Fibroblast of lung (primary cell): ENCODE measurements at places on chromosomes 11 and 22. TPM values are rescaled to one million over a fixed set of nuclear protein-coding genes. Genes with fewer than 3 reads are reported as not detected.

The OR10A2 gene
- total RNA-seq, result not detected in 2 replicates

The RCOR2 gene
- total RNA-seq, result 4.1 and 5.6 TPM in 2 replicates

The NUMA1 gene
- 190 and 247 TPM in 2 replicates for total RNA-seq

The OR52A1 gene
- not detected in 2 replicates for total RNA-seq

The SCN3B gene
- total RNA-seq, result under 0.01 TPM in 2 replicates

The PGA5 gene
- total RNA-seq, result 3.3 TPM in 1 of 2 replicates, not detected in the other

The ART1 gene
- total RNA-seq, result not detected in 2 replicates

The MRGPRX3 gene
- total RNA-seq, result not detected in 2 replicates

The UBQLN3 gene
- total RNA-seq, result 0.17 TPM in 1 of 2 replicates, not detected in the other

The ZNF214 gene
- 8.7 and 9.9 TPM in 2 replicates for total RNA-seq

The RTL10 gene
- total RNA-seq, result 7.3 and 7.7 TPM in 2 replicates

The POU2AF3 gene
- total RNA-seq, result 0.17 and 0.26 TPM in 2 replicates

The CLMP gene
- total RNA-seq, result 84.5 and 107 TPM in 2 replicates

The VWCE gene
- total RNA-seq, result 1.5 and 1.7 TPM in 2 replicates

The ALX4 gene
- not detected in 2 replicates for total RNA-seq

The SMDT1 gene
- 4.9 and 9.1 TPM in 2 replicates for total RNA-seq
